ENCODE measurements at places on chromosomes 2 and 18.

- peak; percentile 32 for DNase-seq
Observed at GRCh38 chr18:62069556-62069955, 117.3 kb downstream of the PIGN start.

GRCh38 chr18:8948471-8949149 lies 153.9 kb upstream of the NDUFV2 start:
- DNase-seq: peak; percentile 91

DNA sequence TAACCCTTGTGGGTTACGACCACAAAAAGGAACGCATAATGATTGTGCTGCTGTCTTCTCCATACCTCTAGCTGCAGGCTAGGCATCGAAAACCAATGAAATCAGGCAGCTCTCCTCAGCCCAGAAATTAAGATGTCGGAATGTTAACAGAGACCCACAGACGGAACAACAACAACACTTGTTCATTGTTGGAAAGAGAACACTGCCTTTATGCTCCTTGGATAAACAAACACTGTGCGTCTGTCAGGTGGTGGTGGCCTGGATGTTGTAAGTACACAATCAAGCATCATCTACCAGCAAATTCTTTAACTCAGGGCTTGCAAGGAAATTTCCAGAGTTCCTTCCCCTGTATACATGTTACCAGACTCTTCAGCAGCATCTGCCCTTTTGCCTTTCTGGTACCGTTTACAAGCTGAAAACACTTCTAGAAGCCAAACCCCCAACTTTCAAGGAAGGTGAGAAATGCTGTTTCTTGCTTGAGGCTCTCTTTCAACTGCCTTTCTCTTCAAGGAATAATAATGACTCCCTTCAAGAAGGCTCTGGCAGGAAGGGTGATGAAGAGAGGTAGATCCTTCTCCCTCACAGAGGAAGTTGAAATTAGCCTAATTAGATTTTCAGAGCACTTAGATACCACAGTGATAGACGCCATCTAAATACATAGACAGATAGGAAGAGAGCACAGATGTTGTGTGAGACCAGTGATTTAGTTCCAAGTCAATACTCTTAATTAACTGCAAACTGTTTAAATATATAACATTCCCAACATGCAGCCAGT lies 332.7 kb downstream of the ZNF521 start:
- DNase-seq: peak; percentile 3

DNA sequence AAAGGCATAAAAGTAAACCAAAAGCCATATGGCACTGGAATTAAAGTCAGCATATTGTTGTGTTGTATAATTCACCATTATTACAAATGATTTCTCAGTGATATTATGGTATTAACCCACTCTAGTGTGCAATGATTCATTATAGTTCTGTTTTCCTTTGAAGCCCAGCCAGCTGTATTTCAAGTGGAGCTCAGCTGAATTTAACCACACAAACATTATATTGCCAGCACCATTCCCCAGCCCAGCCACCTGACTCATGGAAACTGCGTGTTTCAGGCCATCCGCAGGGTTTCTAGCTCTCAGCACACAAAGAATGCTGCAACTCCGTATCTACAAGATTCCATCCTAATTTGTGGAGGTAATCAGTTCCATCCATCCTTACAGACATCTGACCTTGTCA lies 166.8 kb upstream of the CHAC2 start:
- no peak for DNase-seq

- DNase-seq: no peak
Observed at GRCh38 chr2:129756276-129756675, 223.2 kb upstream of the RAB6C start.

GRCh38 chr2:10377052-10377746 lies 70.9 kb downstream of the ODC1 start:
- DNase-seq: no peak

DNA sequence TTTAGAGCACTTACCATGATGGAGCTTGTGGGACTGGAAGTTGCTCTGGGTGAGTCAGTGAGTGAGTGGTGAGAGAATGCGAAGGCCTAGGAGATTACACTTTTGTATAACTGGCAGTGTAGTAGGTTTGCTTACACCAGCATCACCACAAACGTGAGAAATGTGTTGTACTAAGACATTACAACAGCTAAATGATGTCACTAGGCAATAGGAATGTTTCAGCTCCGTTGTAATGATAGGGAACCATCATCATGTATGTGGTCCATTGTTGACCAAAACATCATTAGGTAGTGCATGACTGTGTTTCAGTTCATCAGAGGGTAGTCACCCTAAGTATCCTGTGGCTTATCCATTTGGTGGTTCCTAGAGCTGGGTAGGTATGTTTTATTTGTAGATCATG lies 11.9 kb downstream of the ZNF407 start:
- peak; percentile 75 for DNase-seq

GRCh38 chr18:61748004-61748403 lies 144.8 kb downstream of the RNF152 start:
- no peak for DNase-seq

DNA sequence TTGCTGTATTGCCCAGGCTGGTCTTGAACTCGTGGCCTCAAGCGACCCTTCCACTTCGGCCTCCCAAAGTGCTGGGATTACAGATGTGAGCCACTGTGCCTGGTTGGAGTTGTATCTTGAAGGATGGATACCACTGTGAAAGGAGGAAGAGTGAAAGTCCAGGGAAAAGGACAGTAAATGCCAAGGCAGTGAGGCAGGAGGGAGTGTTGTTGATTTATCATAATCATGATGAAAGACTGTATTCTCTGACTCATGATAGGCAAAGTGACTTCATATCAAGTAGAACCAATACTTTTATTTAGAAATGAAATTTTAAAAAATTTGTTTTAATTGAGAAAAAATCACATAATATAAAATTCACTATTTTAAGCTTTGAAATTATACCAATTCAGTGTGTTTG lies 162.3 kb downstream of the ARHGAP28 start:
- DNase-seq: no peak

GRCh38 chr2:109736177-109736827 lies 57.8 kb upstream of the RGPD5 start:
- DNase-seq: peak; percentile 74

GRCh38 chr18:75502286-75502685 lies 74.8 kb upstream of the SMIM21 start:
- no peak for DNase-seq

- no peak for DNase-seq
Observed at GRCh38 chr18:2313332-2313731, 258.0 kb downstream of the METTL4 start.

GRCh38 chr18:29071869-29072268 lies 894.9 kb upstream of the CDH2 start:
- DNase-seq: no peak

DNA sequence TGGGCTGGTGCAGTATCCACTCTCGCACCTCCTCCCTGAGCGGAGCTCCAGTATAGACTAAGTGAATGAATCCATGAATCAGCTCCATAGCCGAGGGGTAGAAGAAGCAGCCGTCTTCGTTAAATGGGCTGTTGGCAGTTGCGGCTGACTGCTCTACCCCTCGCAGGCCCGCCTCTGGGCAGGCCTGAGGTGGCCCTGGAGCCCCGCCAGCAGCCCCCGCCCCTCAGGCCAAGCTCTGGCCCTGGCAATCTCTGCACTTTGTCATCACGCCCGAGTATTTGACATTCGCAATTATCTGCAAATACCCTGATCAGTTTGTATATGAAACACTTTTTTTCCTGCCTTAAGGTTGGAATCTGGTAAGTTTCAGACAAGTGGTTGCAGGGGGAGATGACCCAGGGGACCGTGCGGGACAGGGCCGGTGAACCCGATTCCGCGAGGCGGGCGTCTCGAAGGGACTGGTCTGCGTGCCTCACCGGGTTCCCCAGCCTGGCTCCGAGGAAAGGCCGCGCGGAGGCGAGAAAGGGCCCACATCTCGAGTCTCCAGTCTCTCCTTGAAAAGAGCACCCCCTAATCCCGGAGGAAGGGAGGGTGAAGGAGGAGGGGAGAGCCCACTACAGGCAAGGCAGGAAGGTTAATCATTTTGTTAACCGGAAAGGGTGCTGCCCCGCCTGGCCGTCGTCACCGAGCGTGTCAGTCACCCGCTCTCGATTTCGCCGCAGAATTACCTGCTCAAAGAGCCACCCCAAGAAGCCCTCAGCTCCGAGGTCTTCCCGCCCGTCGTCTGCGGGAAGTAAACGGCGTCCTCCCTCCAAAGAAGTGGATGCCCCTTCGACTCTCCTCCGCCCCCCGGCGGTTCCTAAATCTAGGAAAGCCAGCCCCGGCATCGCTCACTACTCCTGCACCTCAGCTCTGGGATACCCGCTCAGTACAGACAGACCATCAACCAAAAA lies 11.1 kb upstream of the SATB2 start:
- no peak for DNase-seq

DNA sequence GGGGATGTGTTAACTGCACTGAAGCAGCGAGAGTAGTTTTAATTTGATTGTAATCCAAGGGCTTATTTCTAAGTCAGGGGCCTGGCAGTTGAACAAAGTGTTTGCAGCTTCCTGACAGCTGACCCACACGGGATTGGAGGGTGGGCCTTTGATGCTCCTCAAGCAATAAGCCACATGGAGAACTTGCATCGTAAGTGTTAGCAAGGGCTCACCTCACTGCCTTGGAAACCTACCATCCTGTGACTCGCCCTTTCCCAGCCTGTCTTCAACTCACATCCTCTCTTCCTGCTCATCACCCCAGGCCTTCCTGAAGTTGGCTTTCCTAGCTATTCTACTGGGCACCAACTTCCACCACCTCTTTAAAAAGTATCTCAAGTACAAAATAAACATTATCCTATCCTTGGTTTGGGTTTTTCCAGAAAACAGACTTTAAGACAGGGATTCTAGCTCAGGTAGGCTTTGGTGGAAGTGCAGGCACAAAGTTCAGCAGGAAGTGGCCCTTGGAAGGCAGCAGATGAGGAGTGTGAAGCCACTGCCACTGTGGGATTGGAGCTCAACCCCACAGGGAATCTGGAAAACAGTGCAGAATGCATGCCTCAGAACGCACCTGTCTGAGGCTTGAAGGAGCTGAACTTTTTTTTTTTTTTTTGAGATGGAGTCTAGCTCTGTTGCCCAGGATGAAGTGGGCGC lies 31.6 kb downstream of the B3GNT2 start:
- no peak for DNase-seq

GRCh38 chr2:66198873-66199272 lies 236.1 kb upstream of the MEIS1 start:
- no peak for DNase-seq

GRCh38 chr2:23037596-23037995 lies 347.4 kb upstream of the KLHL29 start:
- no peak for DNase-seq

- DNase-seq: no peak
Observed at GRCh38 chr2:127573298-127573697, 37.8 kb downstream of the MYO7B start.

- no peak for DNase-seq
Observed at GRCh38 chr18:23701017-23701416, 11.8 kb downstream of the LAMA3 start.

DNA sequence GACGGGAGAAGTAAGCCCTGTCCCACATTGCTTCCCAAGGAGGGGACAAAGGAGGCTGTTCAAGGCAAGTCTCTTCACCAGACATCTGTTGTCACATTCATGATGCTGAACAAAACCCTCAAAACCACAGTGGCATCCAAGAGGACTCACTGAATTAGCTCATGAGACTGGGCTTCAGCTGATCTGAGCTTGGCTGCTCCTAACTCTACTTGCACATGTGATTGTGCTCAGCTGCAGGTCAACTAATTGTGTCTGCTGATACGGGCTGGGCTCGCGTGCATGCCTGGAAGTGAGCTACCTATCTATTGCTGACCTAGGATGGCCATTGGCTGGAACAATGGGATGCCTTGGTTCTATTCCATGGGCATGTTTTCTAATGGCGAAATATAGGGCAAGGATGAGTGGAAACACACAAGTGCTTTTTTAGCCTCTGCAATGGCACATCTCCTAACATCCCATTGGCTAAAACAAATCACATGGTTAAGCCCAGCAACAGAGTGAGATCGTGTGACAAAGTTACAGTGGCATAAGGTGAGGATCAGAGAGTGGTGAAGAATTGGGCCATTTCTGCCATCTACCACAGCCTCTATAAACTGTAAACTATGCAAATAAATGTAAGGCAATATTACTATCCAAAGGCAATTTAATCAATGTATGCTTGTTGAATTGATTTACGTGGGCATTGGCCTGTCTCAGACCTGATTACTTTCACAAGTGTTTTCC lies 52.9 kb upstream of the CAPN13 start:
- DNase-seq: no peak

DNA sequence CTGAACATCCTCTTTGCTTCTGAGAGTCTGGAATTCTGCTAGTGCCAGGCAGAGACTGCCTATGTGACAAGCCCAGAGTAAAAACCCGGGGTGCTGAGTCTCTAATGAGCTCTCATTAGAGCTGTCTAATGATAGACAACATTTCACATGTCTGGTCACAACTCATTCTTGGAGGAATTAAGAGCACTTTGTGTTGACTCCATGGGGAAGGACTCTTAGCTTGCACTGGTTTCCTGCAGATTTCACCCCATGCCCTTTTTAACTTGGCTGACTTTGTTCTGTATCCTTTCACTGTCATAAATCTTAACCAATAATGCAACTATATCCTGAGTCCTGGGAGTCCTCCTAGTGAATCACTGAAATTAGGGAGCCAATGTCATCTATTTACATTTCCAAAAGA lies 33.5 kb downstream of the FBXO15 start:
- peak; percentile 33 for DNase-seq

GRCh38 chr2:226788881-226789490 lies 10.6 kb downstream of the IRS1 start:
- no peak for DNase-seq

DNA sequence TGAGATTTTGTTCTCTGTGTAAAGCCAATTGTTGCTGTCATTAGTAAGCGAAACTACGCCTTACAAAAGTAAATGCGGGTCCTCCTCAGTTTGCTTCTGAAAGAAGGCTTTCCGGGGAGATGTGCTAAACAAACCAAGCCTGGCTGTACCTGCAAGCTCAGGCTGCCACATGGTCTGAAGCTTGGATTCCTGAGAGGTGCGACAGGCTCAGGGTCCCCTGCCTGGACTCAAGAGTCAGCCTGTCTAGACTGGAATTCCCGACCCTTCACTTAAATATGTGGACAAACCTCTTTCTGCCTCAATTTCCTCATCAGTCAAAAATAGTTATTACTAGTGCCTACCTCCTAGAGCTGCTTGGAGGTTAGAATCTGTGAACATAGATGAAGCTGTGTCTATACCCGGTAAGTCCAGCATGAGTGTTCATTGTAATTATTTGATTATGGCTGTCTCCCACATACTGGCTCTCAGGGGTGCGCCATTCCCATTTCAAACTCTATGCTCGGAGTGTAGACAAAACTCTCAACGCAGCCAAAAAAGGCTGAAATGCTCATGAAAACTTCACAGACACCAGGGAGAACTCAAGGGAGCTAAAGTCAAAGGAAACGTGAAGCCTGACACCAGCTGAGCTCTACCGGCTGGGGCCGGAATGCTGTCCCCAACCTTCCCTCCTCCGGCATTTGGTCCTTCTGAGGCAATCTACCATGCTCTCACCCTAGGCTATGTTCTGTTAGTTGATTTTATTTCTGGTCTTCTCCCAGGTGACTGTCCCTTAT lies 31.4 kb downstream of the SOWAHC start:
- DNase-seq: no peak

GRCh38 chr18:3455907-3456685 lies 6.1 kb downstream of the TGIF1 start:
- peak; percentile 82 for DNase-seq
